ENCODE measurements at places on chromosomes 3 and 15. TPM values are rescaled to one million over a fixed set of nuclear protein-coding genes. Genes with fewer than 3 reads are reported as not detected.

- no peak for DNase-seq
- H3K36me3 ChIP-seq: peaks cover 3% of the 10 kb centered on the region
- no peak overlapping the region for H3K4me3 ChIP-seq
- peaks cover 9% of the 10 kb centered on the region for H3K4me1 ChIP-seq
- H3K27ac ChIP-seq: no peak overlapping the region
- no peaks in the 10 kb centered on the region for H3K27me3 ChIP-seq
These were observed 492.7 kb downstream of the AGBL1 start for GRCh38 chr15:86572368-86572841.

Gene SKIC8
- 55.3 TPM for total RNA-seq

DNA sequence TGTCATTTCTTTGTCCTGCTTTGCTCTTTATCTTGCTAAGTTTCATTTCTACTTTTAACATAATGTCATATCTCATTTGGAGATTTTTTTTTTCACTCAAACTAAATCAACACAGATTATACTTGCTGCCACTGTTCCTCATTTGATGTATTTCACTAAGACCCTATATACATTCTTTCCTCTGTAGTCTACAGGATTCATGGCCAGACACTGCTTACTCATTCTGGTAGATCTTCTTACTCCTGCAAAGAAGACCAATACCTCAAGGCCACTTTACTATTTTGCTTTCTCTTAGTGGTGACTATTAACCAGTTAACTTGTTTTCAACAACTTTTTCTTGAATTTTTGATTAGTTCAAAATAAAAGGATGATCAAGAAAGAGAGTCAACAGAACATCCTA lies 26.6 kb downstream of the SLC24A5 start:
- no peak overlapping the region for H3K27ac ChIP-seq
- H3K4me3 ChIP-seq: no peak overlapping the region

DNA sequence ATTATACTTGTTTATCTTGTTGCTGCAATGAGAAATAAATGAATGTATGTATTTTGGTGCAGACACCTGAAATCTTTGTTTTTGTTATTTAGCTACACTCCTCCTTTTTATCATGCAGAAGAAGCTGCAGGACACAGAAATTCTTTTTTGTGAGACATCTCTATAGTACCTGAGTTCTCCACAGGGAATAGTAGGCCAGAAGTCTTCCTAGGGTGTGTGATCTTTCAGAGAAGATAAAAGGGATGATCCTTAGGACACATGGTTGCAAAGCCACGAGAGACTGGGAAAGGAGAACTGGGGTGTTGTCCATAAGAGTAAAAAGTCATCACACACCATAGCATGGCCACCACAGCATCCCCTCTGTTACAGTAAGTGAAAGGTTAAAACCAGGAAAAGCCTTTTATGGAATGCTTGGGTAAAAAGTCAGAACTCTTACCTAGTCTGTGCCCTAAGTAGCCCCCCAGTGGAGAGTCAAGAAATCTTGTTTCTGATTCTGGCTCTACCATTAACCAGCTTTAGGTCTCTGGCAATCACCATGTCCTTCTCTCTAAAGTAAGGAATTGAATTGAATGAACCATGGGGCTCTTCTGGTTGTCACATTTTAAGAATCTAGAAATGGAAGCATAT lies 31.9 kb upstream of the ADGRG7 start:
- H3K27me3 ChIP-seq: no peaks in the 10 kb centered on the region
- no peak overlapping the region for H3K4me3 ChIP-seq

Gene SYNPR
- not detected for total RNA-seq

Gene CRELD1
- total RNA-seq: 18.3 TPM
